ENCODE measurements at places on chromosomes 3 and 15.

DNA sequence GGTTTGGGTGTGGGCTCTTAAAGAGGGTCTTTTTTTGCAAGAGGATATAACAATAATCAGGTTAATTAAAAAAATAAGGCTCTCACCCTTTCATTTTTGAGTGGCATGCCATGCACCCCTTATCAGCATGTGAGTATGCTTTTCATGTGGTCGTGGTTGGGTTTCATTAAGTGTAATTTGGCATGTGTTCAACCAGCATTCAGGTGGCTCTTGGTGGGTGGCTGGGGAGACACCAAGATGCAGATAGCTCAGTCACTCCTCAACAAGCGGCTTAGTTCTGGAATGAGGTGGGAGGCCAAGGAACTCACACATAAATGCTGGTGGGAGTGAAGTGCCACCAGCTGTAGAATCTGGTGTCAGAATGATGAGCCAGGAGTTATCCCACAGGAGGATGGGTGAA is 66.8 kb downstream of the FLNB start:
- no peak for DNase-seq

- no peak for DNase-seq
Measured at GRCh38 chr3:141078200-141078599, 27.1 kb downstream of the SPSB4 start.

DNA sequence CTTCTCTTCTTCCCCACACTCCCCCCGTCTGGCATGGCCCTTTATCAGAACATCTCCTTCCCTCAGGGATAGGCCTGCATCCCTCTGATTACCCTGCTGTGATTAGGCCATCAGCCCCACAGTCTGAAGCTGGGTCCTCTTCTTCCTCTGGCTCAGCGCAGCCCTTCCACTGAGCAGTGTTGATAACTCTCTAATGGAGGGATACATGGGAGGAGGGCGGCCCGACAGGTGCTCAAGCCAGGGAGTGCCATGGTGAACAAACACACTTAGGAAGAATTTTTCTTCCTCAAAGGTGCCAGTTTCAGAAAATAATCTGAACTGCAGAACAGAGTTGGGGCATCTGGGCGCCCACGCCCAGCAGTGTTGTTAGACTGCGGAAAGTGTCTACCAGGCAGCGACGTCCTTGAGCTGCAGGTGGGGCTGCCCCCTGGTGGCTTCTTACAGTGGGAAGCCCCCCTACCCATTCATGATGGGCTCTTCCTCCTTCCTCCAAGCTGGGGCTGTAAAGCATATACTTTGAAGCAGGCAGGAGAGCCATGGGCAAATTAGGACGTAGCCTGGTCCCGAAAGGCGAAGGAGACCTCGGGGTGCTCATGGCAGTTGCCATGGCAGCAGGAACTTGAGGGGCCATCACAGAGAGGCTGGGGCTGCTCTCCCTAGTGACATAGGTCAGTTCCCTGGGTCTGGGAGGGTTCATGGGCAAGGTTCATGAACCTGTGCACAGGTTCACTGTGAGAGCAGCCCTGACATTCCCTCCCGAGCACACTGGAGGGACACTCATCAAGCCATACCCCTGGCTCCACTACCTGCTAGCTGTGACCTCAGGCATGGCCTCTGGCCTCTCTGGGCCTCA is 33.2 kb upstream of the NR2C2 start:
- DNase-seq: no peak

- DNase-seq: peak; percentile 65
Measured at GRCh38 chr3:182041668-182042291, 330.1 kb downstream of the SOX2 start.

Measured in NCI-H446 treated with DMSO at 0.1 percent for 48 hours (cell line).